ENCODE measurements at places on chromosomes 11 and 22. TPM values are rescaled to one million over a fixed set of nuclear protein-coding genes. Genes with fewer than 3 reads are reported as not detected.

DNAJB7 gene
- total RNA-seq, result not detected

LRRC74B gene
- total RNA-seq, result not detected

SERPIND1 gene
- total RNA-seq, result not detected

PDGFD gene
- 3.2 TPM for total RNA-seq

TRIM77 gene
- not detected for total RNA-seq

OR5A1 gene
- not detected for total RNA-seq

PNPLA5 gene
- not detected for total RNA-seq

KCNJ11 gene
- not detected for total RNA-seq

GRK2 gene
- 38.8 TPM for total RNA-seq

LSP1 gene
- total RNA-seq, result 0.66 TPM

CDC42EP2 gene
- 15.8 TPM for total RNA-seq

ADAMTS15 gene
- total RNA-seq, result 94.9 TPM

A4GALT gene
- 41.2 TPM for total RNA-seq

GAS2L1 gene
- total RNA-seq, result 16.0 TPM

TTC36 gene
- total RNA-seq, result 1.3 TPM

SYT13 gene
- total RNA-seq, result under 0.01 TPM

DPP3 gene
- 41.2 TPM for total RNA-seq

PTPRCAP gene
- 0.17 TPM for total RNA-seq

DTX4 gene
- 3.8 TPM for total RNA-seq

APOA4 gene
- not detected for total RNA-seq

TEX54 gene
- not detected for total RNA-seq

PIK3IP1 gene
- 28.9 TPM for total RNA-seq

VSIG2 gene
- total RNA-seq, result not detected

C11orf58 gene
- total RNA-seq, result 193 TPM

ELF5 gene
- total RNA-seq, result not detected

RASSF10 gene
- not detected for total RNA-seq

ELFN2 gene
- total RNA-seq, result 0.10 TPM

ASRGL1 gene
- total RNA-seq, result 0.59 TPM

ST14 gene
- total RNA-seq, result not detected

RASL10A gene
- not detected for total RNA-seq

NLRX1 gene
- total RNA-seq, result 29.7 TPM

P2RY2 gene
- 0.92 TPM for total RNA-seq

CCDC157 gene
- 2.2 TPM for total RNA-seq

BRSK2 gene
- total RNA-seq, result 0.46 TPM

SAA4 gene
- not detected for total RNA-seq

PRSS23 gene
- 657 TPM for total RNA-seq

VSTM5 gene
- total RNA-seq, result 0.03 TPM

TRIM48 gene
- total RNA-seq, result not detected

C11orf65 gene
- 0.73 TPM for total RNA-seq

OR52H1 gene
- total RNA-seq, result 0.91 TPM

CBLIF gene
- not detected for total RNA-seq

MRGPRX4 gene
- not detected for total RNA-seq

FAM83F gene
- under 0.01 TPM for total RNA-seq

FGF19 gene
- not detected for total RNA-seq

FREY1 gene
- 1.5 TPM for total RNA-seq

INPPL1 gene
- 80.8 TPM for total RNA-seq

FAM76B gene
- total RNA-seq, result 18.0 TPM

PAMR1 gene
- 74.1 TPM for total RNA-seq

CXCR5 gene
- not detected for total RNA-seq

OR2AG2 gene
- 0.10 TPM for total RNA-seq
